ENCODE measurements at places on chromosomes 13 and 19.

DNA sequence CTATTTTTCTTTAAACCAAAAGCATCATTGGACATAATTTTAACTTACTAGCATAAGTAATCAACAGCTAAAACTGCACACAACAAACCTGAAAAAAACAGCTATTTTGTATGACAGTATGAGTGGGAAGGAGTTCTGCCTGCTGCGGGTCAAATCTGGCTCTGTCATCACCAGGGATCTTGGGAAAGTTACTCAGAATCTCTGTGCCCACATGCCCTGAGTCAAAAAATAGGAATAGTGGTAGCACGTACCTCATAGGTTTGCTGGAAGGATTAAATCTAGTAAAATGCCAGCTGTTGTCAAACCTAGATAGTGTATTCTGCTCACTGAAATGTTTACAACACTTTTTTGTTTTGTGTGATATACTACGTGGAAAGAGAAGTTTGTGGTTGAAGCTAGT, 1.1 kb downstream of the CLN5 start:
- no peak for DNase-seq

- DNase-seq = no peak
Measured at GRCh38 chr13:34430294-34430693, 511.8 kb upstream of the NBEA start.

DNA sequence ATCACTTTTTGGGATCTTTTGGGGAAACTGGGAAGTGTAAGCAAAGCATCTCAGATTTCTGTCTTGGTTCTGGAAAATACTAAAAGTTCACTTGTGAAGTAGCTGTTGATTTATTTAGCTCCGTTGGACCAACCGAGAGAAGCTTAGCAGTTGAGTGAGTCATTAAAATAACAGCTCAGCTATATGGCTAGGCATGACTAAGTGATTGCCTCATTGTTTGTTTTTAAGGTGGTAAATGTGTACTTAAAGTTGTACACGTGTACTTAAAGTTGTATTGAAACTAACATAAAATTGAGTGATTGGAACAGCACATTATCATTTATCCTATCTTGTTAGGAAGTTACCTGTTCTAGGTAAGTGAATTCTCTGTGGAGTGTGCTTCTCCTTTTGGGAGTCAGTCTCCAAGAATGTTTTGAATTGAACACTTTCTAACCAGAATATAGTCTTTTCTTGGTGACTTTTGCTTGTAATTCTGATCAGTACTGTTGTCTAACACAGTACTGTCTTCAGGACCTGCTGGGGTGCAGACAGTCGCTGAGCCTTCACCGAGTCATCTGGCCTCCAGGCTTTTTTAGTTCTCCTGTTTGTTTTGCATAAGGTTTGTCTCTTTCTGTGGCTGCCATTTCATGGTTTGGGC, 2.9 kb upstream of the DCUN1D2 start:
- no peak for DNase-seq

DNA sequence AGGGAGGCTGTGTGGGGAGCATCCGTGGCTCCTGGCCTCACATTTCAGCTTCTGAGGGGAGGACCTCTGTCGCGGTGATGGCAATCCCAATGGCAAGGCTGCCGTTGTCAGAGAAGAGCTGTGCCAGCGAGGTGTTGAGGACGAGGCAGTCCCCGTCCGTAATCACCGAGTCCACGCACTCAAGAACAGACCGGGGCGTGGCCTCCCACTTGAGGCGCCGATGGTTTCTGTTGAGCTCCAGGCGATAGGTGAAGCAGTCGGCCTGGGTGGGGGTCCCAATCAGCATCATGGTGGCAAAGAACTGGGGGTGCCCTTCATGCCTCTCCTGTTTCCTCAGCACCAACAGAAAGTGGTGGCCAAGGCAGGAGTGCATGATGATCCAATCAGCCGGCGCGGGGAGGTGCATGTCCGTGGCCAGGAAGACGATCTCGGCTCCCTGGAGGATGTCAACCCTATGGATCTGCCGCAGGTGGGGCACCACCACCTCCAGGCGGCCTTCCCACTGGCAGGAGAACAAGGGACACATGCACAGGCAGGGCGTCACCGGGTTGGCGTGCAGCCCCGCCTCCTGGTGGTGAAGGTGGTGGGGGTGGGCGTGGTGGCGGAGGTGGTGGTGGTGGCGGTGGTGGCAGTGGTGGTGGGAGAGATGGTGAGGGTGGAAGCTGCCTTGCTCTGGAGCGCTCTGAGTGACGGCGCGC, 68.1 kb downstream of the SIAH3 start:
- no peak for DNase-seq

DNA sequence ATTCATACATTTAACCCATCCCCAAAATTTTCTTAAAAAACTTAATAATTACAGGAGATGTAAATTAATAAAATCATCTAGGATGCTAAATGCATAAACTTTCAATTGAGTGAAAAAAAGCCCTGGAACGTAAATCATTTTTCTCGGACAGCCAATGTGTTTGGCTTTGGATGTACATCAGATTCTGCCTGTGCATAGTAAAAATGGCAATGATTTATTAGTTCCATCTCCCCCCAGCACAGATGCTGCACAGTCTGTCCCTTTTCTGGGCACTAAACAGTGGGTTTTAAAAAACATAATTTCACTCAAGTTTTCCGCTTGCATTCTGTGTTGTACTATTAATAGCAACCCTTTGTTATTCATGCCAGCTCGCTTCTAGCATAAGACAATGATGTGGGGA, 147.7 kb downstream of the TM9SF2 start:
- no peak for DNase-seq

- no peak for DNase-seq
Measured at GRCh38 chr19:35168196-35168595, 13.7 kb downstream of the FXYD5 start.

Measured in body of pancreas (tissue), 4 donors.